ENCODE measurements at places on chromosomes 4 and X.

GRCh38 chrX:75155447-75155826 lies 646 bp downstream of the ABCB7 start:
- no peak for DNase-seq

DNA sequence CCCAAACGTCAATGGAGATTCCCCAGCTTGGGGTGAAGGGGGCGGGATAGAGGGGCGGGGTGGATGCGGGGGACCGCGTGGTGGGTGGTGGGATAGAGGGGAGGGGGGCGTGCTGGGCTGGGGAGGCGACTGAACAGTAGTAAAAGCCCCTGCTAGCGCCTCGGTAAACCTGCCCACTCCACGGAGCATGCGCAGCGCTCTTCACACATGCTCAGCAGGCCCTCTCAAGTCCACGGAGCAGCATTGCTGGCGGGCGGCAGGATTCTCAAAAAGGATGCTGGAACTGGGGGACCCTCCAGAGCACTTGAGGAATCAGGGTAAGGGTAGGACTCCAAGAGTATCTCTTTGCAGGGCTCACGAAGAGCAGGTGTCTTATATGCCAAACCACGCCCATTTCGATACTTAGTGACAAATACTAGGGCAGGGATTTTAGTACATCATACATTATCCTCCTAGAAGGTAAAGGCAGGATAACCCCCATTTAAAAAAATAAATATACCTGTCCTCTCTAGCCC lies 378 bp upstream of the RPS6KA6 start:
- no peak for DNase-seq

- DNase-seq = no peak
Observed at GRCh38 chr4:36330796-36331195, 49.4 kb downstream of the DTHD1 start.

- DNase-seq = no peak
Observed at GRCh38 chr4:136484996-136485395, 1047.3 kb downstream of the PCDH18 start.

DNA sequence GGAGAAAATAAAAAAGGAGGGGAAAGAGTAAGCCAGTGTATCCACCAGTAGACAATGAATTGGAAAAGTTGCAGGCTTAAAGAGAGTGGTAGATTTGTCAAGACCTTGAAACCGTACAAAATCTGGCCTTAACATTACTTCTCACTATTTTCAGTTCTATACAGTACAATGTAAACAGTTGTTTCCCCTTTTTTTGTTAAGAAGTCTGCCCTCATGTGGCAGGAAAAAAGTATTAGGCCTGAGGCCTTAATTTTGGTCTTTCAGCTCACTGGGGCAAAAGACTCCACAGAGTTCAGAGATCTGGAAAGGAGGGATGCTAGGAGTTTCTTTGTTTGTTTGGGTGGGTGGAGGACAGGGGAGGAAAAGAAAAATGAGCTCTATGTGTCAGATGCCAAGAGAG lies 92.8 kb upstream of the CCDC160 start:
- no peak for DNase-seq
